NCI-H446 treated with DMSO at 0.1 percent for 48 hours (cell line): ENCODE measurements at places on chromosomes 12 and 14.
A peak's percentile ranks its signal among the peaks of the same experiment; 100 is the strongest.

DNA sequence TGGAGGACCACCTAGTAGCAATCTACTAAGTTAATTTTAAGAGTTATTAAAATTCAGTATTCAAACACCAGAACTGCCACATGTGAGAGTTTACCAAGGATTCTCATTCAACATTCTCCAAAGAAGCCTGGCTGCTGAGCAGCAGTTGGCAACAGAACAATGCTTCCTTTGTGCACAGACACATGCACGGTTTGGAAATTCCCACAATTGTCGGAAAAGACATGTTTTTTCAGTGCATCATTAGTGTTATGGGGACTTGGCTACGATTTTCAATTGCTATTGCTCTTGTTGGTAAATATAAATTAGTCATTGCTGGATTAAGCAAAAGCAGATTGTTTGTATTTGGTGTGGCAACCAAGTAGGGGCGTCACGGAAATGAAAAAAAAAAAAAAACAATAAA, 22.2 kb downstream of the ST8SIA1 start:
- peak; percentile 43 for DNase-seq

GRCh38 chr12:107264667-107265066, 171.3 kb upstream of the CRY1 start:
- DNase-seq, result no peak

DNA sequence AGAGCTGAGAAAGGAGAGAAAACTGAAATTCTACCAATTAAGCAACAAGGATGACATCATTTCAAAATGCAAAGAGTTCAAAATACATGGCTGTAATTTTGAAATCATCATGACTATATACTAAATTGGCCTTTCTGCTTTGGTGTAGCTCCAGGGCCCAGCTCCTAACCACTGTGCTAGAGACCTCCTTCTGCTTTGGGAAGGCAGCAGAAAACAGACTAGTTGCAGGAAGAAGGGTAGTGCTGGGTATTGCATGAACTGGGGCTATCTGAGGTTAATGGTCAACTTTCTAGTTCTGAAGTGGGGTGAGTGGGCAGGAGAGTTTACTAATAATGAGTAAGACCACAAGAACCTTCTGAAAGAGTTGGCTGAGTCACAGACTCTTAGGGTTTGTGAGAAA, 66.2 kb downstream of the PTGER2 start:
- no peak for DNase-seq

GRCh38 chr14:91263329-91263728, 18.8 kb upstream of the GPR68 start:
- no peak for DNase-seq

- no peak for DNase-seq
Measured at GRCh38 chr12:10717410-10717809, 5.7 kb downstream of the YBX3 start.

DNA sequence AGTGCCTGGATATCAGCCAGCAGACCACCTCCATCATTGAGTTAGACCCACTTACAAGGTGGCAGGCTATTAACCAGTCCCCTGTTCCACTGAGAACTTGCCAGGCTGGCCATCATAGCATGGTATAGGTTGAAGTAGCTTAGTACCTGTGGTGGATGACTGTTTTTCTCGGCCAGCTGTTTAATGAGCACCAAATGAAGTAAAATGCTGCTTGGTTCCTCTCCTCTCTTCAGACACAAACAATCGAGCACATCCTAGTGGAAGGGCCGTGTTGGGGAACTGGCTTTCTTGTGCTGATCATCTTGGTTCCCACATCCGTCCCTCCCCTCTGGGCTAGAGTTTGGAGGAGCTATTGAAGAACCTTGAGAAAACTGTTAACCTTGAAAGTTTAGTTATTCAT, 486.2 kb downstream of the RAD51B start:
- DNase-seq, result no peak
